ENCODE measurements at places on chromosomes 7 and 10.

GRCh38 chr10:99534939-99535763 lies 2.4 kb downstream of the NKX2-3 start:
- no peak for DNase-seq

GRCh38 chr7:43363035-43363791 lies 219.7 kb upstream of the STK17A start:
- DNase-seq: no peak

- DNase-seq: no peak
Measured at GRCh38 chr7:50594734-50595485, 29.7 kb upstream of the DDC start.

- no peak for DNase-seq
Measured at GRCh38 chr10:124123156-124123555, 29.8 kb upstream of the CHST15 start.

DNA sequence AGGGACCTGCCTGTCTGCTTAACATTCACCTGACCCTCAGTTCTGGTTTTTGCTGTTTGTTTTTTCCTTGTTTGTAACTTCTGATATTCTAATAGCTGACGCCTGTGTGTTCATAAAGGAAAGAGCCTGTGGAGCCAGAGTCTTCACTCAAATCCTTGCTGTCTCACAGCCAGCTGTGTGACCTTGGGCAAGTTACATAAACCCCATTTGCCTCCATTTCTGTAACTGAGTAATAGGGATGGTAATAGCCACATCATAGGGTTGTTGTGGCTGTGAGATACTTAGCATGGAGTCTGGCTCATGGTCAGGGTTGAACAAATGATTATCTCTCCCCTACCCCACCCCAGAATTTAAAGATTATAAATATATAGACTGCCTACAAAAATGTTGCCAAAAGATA lies 27.0 kb downstream of the WBP1L start:
- DNase-seq: no peak

- DNase-seq: peak; percentile 56
Measured at GRCh38 chr7:121872831-121873288, at the start of gene PTPRZ1. PTPRZ1 (plus strand) TSS chr7:121873161; CDS start chr7:121873500, 339 bp downstream.

- no peak for DNase-seq
Measured at GRCh38 chr7:39133088-39133487, 155.4 kb downstream of the POU6F2 start.

- no peak for DNase-seq
Measured at GRCh38 chr7:129101746-129102145, 42.8 kb upstream of the TSPAN33 start.

GRCh38 chr7:25951414-25952260 lies 200.4 kb upstream of the NFE2L3 start:
- DNase-seq: no peak

DNA sequence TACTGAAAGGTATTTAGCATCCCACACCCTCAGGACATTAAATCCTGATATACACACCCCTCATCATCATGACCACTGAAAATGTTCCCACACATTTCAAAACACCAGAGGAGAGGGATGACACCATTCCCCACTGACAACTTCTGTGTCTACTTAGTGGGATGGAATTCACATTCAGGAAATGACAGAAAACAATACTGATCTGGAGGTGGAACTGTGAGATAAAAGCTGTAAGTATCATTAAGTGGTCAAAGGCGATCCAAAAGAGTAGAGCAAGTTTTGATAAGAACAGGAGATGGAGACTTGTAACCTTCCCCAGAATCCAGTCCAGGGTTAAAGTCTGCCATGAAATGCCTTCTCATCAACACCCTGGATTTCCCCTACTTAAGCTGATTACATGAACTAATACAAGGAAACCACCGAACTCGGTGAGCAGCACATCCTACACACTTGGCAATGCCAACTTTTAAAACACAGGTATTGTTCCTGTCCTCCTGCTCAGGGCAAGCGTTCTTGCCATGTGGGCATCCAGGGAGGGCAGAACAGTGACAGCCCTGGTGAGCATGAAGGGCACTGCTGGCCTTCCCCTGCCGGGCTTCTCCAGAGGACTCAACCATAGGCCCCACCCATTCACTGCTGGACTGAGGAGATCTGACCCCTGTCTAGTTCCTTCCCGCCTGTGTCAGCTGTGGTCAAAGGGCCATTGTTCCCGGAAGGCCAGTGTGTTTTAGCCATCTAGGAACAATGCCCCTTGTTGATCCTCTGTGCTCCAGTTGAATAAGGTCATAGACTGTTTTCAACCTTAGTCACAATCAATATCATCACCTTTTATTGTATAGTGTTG lies 85.0 kb downstream of the SGMS1 start:
- no peak for DNase-seq

GRCh38 chr7:12211711-12212485 lies 804 bp downstream of the TMEM106B start:
- DNase-seq: no peak

- DNase-seq: no peak
Measured at GRCh38 chr10:132566892-132567291, 29.3 kb downstream of the INPP5A start.

GRCh38 chr7:3092468-3092867 lies 48.8 kb upstream of the CARD11 start:
- DNase-seq: no peak

DNA sequence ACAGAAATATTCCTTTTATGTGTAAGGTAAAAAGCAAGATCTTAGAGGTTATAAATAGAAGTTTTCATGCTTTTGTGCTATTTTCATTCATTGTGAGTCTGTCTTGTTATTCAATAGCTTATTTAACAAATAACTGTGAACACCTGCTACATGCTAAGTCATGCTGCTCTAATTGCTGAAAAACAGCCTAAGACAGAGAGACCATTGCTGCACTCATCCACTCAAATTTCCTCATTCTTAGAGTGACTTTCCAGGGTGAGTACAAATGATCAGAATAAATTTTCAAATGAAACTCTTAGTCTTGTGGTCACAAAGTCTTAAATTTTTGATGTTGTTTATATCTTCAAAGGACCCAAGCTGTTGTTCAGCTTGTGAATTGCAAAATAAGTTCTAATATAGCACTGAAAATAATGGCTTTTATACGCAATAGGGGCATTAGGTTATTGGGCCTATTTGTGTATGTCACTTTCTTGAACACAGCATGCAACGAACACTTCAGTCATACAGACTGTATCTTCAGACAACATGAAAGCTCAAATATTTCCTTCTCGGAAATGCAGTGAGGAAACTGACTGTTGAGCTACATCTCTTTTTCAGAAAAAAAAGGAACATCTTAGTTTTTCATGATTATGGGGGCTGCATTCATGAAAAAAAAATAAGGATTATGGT lies 247.9 kb upstream of the PCDH15 start:
- DNase-seq: no peak

DNA sequence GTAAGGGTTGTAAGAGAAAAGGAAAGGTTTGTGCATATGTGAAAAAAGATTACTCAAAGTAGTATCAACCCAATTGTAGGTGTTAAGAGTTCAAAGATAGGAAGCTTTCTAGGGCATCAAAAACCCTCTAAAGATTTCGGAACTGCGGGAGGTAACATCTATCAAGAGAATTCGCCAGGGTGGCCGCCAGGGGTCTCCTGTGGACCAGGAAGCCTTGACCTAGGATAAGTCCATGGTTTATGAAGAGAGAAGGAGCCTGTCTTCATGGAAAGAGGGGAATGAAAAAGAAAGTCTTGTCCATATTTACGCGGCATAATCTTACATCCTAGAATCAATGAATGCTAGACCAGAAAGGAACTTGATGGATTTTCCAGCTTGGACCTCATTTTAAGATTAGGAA lies 140.7 kb upstream of the CALCR start:
- DNase-seq: no peak

DNA sequence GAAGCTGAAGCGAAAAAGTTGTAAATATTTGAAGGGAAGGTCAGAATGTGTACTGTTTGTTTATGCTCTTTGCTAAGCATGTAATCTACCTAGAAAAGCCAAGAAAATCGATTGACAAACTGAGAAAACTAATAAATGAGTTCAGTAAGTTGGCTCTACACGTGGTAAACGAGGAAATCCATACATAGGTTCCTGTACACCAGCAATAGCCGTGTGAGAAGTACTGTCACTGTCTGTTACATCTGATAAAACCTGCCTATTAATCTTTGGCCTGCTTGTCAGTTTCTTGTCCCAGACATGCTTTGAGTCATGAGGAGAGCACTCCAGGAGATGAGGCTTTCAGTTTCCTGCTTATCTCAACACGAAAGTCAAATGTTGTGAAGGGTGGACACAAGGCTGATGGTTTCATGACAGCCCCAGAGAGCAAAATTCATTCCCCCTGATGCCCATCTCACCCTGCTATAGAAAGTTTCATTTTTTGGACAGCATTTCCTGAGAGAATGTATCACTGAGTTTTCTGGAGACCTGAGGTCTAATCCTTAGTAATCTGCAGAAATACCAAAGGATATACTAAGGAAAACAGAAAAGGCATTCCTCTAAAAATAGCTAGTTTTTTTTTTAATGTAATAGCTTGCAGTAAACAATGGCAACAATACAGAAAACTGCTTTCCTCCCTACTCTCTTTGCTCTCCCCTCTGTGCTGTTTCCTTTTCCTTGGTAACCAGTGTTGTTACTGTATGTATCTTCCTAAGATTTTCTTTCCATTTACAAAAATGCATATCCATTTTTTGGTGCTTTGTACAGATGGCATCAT lies 18.8 kb downstream of the BMPR1A start:
- DNase-seq: no peak

- no peak for DNase-seq
Measured at GRCh38 chr10:95209509-95210127, 15.6 kb downstream of the ACSM6 start.

DNA sequence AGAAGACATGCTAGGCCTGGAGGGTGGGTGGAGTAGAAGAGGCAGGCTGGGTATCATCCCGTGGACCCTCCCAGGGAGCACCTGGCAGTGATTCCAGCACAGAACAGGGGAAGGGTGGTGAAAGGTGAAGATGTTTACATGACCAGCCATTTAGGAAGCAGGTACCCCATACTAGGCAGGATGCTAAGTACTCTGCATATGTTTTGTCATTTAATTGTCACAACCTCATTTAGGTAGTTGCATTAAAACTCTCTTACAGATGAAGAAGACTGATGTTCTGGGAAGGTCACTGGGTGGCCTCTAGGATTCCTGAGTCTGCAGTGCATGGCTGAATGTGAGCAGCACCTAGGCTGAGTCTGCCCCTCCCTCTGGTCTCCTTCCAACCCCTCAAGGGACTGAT lies 15.2 kb downstream of the ITPRIP start:
- no peak for DNase-seq

DNA sequence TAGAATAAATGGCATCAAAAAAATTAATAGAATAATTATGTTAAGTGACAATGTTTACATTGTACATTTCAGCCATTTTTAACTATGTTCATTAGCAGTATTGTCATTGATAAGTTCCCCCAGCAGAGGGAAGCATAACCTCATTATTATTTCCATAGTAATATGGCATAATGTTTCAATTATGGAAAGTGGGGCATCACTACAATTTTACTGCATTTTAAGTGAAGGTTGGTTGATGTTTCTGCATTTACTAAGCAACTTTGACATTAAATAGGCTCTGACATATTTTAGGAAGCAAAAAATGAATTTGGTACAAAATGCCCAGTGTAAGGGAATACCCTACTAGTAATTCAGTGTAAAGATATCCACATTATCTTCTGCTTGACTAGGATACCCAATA lies 218.3 kb downstream of the SEMA3A start:
- DNase-seq: no peak

DNA sequence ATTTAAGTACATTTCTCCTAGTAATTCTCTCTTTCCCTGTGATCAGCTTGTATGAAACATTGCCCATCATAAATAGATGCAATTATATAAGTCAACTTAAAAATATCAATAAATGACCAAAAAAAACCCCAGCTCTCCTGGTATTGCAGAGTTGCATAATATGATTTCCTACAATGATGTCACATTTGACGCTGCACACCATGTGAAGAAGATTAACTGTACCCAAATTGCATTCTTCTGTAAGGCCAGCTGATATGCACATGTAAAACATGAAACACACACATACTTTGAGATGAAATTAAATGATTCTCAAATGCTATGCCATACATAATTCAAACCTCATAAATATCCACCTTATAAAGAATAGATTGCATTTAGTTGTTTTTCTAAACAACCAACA lies 115.5 kb downstream of the AGMO start:
- no peak for DNase-seq

DNA sequence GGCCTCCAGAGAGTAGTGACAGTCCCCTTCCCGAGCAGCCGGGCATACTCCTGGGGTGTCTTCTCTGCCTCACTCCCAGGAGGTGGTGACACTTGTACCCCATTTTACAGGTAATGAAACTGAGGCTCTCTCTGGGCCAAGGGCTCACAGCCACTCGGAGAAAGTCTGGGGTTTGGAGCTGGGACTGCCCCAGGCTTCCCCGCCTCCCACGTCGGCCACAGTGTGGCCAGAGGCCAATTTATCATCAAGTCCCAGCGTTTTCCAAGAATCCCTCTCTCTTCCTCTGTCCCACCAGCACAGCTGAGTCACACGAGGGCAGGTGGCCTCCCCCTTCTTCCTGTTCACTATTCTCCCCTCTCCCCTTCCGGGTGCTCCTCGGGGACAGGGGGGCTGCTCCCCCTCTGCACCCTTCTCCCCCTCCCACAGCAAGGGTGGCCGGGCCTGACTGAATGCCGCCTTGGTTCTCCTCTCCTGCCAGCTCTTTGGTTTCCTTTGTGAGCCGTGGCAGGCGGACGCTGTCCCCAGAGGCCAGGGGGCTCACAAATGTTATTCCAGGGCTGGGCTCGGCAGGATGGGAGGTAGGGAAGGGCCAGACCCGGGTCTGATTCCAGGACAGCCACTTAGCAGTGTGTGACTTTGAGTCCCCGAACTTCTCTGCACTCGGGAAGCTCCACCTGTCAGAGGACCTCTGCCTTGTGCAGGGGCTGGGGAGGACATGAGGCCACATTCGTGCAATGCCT lies 17.7 kb downstream of the CLIP2 start:
- DNase-seq: no peak

- DNase-seq: no peak
Measured at GRCh38 chr10:60212195-60212594, 177.5 kb downstream of the ANK3 start.

DNA sequence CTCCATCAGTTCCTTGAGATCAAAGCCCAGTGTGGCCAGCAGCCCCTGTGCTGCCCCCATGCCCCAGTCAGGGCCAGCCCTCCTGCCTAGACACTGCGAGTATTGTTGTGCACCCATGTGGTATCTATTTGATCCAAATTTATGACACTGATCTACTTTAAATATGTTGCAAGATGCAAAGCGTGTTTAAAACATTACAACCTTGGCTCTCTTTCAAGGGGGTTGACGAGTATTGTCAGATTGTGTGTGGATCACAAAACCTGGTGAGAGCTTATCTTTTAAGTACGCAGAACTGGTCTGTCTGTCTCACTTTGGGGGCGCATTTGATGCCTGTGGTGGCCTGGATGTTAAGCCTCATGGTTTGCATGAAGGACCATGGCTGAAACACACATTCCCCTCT lies 108.9 kb downstream of the COL13A1 start:
- no peak for DNase-seq

DNA sequence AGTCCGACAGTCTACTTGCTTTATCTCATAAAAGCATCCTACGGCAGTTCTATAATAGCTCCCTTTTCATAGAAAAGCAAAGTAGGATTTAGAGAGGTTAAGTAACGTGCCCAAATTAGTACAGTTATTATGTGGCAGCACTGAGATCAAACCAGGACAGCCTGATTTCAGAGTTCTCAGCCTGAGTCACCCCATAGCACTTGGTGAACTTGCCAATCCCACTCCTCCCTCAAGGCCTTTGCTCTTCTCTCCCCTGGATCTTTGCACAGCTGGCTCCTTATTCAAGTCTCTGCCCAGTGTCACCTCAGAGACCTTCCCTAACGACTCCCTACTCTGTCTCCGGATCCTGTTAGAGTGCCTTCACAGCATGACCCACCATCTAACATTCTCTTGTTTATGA lies 438.0 kb upstream of the NFE2L3 start:
- no peak for DNase-seq
